AG08395 (cell line): ENCODE measurements at places on chromosomes 16 and 17.

DNA sequence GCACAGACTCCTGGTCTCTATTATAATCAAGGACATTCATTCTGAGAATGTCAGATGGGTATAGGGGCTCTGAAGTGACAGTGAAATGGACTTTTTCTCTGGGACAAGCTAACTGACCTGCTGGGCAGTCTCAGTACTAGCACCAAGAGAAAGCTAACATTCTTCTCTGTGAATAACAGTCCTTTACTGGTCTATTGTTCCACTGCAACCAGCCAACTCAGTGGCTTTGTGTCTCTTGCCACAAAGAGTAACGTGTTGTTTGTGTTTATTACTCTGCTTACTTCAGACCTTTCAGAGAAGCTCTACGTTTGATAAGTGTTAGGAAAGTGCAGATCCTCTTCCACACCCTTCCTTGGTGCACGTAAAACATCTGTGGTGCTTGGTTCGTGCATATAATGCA, 61.5 kb upstream of the BCAR1 start:
- no peak for DNase-seq

DNA sequence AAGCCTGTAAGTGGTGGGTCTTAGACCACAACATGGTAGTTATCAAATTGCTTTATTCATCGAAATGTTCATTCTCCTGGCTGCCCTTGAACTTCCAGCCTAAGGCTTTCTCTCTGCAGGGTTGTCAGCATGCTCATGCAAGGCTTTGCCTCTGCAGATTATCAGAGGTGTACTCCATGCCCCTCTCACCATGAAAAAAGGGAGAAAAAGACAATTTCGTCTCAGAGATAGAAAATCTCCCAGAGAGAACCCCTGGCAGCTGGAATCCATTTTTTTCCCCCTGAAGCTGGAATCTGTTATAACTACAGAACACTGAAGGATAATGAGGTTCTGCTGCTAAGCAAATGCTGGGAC, 33.9 kb upstream of the METTL9 start:
- DNase-seq: no peak

DNA sequence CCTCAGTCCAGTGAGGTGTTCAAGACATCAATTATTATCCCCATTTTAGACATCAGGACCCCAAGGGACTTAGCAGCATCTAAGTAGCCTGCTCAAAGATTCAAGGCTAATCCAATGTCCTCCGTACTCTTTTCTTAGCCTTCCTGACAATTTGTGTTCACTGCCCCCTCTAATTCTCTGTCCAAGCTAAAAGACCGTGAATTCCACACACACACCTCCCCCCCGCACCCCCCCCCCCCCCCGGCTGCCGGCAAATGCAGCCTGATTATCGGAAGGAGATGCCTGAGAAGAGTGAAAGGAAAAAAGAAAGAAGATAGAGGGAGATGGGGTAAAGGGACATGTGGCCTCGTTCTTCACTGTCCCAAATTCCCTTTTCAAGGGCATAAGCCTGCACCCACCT, 58.1 kb upstream of the NLK start:
- DNase-seq: no peak

DNA sequence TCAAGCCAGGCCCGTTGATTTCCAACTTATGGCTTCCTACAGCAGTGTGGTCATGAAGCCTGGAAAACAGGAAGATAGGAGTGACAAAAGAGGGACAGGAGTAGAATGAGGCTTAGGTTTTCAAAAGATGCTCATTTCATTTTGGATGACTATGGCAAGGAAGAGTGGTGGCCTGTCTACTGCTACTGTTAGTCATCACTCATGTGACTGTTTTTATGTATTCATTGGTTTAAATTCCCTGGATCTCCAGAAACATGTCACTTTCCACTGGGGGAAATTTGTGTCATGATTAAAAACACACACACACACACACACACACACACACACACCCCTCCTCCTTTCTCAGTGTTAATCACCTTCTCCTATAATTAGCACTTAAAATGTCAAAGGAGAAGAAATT, 1.1 kb upstream of the CYLD start:
- peak; percentile 31 for DNase-seq

DNA sequence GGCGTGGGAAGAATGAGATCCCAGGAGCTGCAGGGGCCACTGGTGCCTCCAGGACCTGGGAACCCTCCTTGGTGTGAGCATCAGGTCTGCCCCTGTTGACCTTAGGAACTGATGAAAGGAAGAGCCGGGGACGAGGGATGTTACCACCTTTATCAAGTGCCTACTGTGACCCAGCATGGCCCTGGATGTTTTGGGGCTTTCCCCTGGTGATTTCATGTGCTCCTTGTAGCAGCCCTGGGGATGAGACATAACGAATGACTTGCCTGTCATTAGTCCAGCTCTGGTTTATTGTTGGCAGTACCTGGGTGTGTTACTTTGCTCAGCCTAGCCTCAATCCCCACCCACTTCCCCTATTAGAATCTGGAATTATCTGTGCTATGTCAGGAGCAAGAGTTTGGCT, 39.9 kb downstream of the WSCD1 start:
- no peak for DNase-seq

DNA sequence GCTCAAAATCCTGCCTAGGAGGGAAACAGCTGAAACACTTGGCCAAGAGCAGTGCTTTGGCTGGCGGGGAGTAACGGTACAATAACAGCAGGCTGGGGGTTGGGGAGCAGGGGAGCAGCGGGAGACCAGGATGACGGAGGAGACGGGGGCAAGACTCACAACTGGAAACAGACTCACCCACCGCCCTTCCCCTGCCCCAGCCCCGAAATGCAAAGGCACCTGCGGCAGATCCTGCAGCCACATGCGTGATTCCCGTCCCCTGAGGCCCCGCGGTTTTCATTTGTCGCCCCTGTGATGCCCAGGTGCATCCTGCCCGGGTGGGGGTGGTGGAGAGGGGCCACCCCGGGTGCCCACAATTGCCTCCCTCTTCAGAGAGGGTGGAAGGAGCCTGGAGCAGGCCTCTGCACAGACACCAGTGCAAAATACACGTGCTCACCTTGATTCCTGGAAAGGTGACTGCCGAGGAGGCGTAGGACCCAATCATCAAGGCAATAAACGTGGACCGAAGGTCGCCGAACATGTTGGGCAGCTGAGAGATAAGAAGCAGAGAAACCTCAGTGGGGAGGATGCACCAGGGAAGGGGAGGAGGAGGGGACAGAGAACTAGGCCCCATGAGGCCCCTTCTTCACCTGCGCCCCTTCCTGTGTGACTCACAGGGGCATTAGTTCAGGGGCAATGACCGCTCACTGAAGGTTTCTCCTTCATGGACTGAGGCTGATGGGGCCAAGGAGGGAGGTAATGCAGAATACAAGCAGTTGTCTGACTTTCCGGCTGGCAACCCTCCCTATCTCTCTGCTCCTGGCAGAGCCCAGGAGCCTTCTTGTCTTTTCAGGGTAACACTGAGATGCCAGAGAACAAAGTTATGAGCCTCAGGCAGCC, 30.4 kb upstream of the PITPNA start:
- DNase-seq: no peak

- no peak for DNase-seq
These were observed 4.2 kb downstream of the ST3GAL2 start for GRCh38 chr16:70434484-70435260.

DNA sequence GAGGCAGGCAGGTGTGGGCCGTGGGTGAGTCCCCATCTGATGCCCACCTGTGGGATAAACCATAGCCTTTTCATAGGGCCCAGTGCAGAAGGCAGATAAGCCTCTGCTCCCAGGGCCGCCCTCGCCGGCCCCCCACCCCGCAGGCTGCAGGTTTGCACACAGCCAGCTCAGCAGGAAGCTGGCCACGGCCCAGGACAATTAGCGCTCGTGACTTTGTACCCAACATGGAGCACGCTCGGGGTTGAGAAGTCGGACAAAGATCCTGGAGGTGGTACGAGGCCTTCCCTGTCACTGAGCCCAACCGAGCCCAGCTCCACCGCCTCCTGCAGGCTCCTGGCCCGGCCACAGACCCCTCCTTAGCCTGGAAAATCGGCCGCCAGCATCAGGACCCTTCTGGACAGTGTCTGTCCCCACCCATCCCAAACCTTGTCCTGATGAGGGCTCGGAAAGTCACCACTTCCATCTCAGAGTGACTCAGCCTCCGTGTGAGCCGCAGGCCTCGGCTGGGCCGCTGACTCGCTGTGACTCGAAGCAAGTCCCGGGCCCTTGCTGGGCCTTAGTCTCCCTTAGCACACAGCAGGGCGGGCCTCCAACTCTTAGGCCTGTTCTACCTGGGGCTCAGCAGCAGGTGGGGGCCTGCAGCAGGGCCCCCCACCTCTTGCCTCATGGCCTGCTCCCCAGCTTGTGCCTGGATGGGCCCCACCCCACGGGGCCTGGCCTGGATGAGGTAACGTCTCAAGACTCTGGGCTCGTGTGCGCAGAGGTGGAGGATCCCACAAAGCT, 22.7 kb downstream of the FAM83G start:
- peak; percentile 90 for DNase-seq

DNA sequence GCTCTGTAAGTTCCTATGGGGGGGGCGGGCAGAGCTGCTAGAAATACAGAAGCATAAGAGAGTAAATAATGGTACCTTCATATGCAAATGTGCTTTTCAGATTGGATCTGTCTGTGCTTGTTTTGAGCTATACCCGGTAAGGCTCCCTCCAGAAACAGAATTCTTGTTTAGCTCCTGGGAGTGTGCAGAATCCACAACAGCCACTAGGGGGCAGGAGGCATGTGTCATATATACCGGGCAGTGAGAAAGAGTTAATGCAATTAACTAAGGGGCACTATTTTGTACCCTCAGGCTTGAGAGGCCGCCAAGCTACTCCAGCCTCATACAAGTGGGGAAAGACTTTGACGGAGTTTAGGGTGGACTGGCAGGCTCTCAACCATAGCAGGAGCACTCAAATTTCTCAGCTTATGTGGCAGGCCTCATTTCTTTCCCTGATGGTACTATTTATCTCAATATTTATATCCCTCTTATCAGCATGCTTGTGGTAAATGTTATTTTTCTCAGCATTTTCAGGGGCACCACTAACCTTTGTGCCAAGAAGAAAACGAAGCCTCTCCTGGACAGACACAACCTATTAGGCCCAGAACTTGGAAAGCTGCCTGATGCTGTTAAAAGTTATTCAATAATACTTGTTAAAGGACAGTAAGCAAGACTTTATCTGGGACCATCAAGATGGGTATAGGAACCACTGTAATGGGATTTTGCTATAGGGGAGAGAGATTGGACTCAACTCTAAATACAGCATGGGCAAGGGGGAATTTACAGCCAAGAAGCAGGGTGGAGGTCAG, 10.7 kb upstream of the CENPV start:
- DNase-seq: peak; percentile 75

GRCh38 chr17:30326809-30327208, 7.0 kb downstream of the TMIGD1 start:
- no peak for DNase-seq

GRCh38 chr16:730666-731509, 4.0 kb downstream of the HAGHL start:
- DNase-seq: no peak
